ENCODE measurements at places on chromosomes 2 and 18. TPM values are rescaled to one million over a fixed set of nuclear protein-coding genes. Genes with fewer than 3 reads are reported as not detected.

The GCKR gene
- 1.9 TPM for total RNA-seq

The FAM124B gene
- 0.38 TPM for total RNA-seq

The MARCO gene
- total RNA-seq = not detected

The OSGEPL1 gene
- total RNA-seq = 10.7 TPM

The ATOH8 gene
- 28.2 TPM for total RNA-seq

The EMX1 gene
- total RNA-seq = under 0.01 TPM

The KCNE4 gene
- 151 TPM for total RNA-seq

The RAD51AP2 gene
- under 0.01 TPM for total RNA-seq

The BMP10 gene
- total RNA-seq = not detected

The GTF3C2 gene
- total RNA-seq = 19.2 TPM

The TMEM247 gene
- not detected for total RNA-seq

The ANKRD30B gene
- total RNA-seq = 0.96 TPM

The NAB1 gene
- total RNA-seq = 60.2 TPM

The CEBPZ gene
- 83.4 TPM for total RNA-seq

The ABHD1 gene
- under 0.01 TPM for total RNA-seq

The TMEFF2 gene
- under 0.01 TPM for total RNA-seq

The POU3F3 gene
- 0.19 TPM for total RNA-seq

The SGPP2 gene
- under 0.01 TPM for total RNA-seq

The NR4A2 gene
- total RNA-seq = 0.85 TPM

The SETBP1 gene
- 1.3 TPM for total RNA-seq

The TRABD2A gene
- total RNA-seq = 2.5 TPM

The FOXD4L1 gene
- 0.19 TPM for total RNA-seq

The CCDC68 gene
- 5.9 TPM for total RNA-seq

Data from regular cardiac myocyte (primary cell).